OCI-LY7 (cell line): ENCODE measurements at places on chromosomes 2 and 18.

DNA sequence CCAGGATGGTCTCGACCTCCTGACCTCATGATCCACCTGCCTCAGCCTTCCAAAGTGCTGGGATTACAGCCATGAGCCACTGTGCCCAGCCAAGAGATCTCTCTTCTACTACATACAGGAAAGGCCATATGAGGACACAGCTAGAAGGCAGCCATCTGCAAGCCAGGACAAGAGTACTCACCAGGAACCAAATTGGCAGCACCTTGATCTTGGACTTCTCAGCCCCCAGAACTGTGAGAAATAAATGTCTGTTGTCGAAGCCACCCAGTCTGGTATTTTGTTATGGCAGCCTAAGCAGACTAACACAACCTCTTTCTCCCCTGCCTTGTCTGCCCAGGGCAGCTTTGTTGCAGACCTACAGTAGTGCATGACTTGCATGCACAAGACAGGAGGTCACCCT is 211.3 kb upstream of the HAAO start:
- DNase-seq = no peak

DNA sequence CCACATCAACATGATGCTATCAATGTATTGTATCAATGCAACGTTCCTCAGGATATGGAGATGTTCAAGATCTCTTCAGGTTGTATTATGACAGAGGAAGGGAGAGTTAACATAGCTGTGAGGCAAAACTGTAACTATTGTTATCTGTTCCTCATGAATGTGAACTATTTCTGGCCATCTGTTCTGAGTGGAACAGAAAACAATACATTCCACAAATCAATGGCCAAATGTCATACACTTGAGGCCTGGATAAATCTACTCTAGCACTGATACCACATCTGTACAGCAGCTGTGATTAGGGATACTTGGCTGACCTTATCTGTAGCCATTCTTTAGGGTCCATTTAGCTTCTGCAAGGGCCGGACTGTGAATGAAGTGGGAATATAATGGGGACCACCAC is 447.9 kb downstream of the IRS1 start:
- no peak for DNase-seq

- no peak for DNase-seq
These were observed 114.1 kb downstream of the ZBTB7C start for GRCh38 chr18:48294899-48295585.

GRCh38 chr2:150700666-150701580 is 213.5 kb upstream of the RND3 start:
- no peak for DNase-seq

GRCh38 chr2:173898178-173898668 is 67.0 kb downstream of the SP3 start:
- peak; percentile 76 for DNase-seq

GRCh38 chr18:41532344-41533086 is 422.5 kb upstream of the PIK3C3 start:
- no peak for DNase-seq

DNA sequence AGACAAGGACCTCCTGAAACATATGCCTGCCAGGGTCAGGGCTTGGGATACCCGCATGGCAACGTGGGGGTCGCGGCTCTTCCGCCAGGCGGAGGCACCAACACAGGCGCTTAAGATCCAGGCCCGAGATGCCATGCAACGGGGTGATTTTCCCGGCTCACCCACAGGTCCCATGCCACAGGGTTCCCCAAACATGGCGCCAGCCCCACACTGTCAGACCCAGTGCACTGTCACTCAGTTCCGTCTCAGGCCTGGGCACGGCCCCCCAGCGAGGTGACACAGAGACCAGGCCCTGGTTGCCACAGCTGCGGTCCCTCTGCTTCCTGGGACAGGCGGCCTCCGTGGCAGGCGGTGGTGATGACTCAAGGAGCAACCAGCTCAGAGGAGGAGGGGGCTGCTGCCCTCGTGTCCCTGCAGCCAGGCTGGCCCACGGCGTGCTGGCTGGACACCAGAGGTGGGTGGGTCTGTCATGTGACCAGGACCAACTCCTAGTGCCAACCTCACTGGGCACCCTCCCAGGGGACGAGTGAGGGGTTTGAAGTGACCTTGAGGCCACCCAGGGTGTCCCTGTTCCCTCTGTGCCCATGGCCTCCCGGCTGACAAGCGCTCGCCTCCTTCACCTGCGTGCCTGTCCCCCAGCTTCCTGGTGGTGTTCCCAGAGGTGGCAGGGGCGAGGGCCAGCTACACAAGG is 4.9 kb downstream of the PDCD1 start:
- DNase-seq = no peak

GRCh38 chr2:85324639-85325465 is 2.9 kb downstream of the TGOLN2 start:
- DNase-seq = no peak

- no peak for DNase-seq
These were observed 3.0 kb downstream of the ACTR1B start for GRCh38 chr2:97660775-97661389.

GRCh38 chr2:150853263-150853662 is 365.8 kb upstream of the RND3 start:
- DNase-seq = no peak

DNA sequence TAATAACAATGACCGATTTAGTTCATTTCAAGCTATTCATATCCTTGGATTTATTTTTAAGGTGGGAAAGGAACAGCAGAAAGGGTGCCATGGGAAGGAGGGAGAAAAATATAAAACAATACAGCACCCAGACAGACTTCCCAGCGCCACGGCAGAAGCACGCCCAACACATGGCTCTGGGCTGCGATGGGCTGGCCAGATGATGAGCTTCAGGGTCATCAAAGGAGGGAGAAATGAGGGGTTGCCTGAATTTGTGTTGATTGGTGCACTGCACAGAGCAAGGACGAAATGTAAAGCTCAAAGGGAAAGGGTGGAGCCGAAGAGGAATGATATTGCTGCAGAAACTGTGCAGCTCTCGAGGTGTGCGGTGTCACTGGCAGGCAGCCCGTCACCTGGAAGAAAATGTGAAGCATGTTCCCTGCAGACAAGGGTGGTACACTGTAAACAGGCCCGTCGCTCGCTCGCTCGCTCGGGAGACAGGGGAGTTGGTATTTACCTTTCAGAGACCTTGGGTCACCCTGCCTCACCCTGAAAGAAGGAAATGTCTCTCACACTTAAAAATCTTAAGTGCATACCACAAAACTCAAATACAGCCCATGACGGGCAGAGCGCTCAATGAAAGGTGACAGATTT is 195.5 kb upstream of the CTAGE1 start:
- DNase-seq = no peak

- DNase-seq = no peak
These were observed 113.2 kb upstream of the SATB2 start for GRCh38 chr2:199570934-199571333.

- peak; percentile 52 for DNase-seq
These were observed 1.7 kb downstream of the NCK2 start for GRCh38 chr2:105746177-105747080.

- no peak for DNase-seq
These were observed 33.0 kb upstream of the IER3IP1 start for GRCh38 chr18:47209171-47209570.

GRCh38 chr18:63905361-63905760 is 2.4 kb upstream of the SERPINB10 start:
- no peak for DNase-seq

DNA sequence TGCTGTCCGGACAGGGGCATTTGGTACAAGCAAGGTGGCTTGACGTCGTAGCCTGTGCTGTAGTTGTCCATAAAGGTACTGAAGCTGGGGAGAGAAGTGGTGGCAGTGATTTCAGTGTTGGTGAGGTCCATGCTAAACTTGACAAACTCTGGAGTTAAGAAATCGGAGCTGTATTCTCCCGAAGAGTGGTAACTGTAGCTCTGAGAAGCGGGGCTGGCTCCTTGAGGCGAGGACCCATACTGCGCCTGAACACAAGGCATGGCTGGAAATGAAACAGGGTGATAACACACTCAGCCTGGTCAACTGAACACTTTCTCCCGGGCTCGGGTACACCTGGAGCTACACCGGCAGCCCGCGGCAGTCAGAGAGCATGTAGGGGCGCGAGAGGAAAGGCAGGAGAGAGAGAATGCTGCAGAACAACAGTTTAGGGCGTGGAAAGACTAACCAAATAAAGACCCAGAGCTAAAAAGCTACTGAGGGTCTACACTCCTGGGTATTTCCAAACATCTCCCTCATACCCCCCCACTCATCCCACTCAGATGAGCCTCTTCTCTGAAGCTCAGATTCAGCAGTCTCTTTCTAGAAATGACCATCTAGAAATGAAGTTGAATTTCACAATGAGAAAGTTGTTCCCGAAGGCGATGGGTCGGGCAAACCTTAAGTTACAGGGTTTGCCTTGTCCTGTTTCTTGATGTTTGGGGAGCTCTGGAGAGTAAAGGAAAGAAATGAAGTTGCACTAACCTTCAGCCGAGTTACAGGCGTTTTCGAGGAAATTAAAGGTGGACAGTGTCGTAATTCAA is 2.4 kb downstream of the NR4A2 start:
- DNase-seq = no peak

- DNase-seq = no peak
These were observed 73.5 kb downstream of the ZCCHC2 start for GRCh38 chr18:62596145-62597005.

- DNase-seq = no peak
These were observed 26.6 kb downstream of the ZFP36L2 start for GRCh38 chr2:43199492-43200488.

DNA sequence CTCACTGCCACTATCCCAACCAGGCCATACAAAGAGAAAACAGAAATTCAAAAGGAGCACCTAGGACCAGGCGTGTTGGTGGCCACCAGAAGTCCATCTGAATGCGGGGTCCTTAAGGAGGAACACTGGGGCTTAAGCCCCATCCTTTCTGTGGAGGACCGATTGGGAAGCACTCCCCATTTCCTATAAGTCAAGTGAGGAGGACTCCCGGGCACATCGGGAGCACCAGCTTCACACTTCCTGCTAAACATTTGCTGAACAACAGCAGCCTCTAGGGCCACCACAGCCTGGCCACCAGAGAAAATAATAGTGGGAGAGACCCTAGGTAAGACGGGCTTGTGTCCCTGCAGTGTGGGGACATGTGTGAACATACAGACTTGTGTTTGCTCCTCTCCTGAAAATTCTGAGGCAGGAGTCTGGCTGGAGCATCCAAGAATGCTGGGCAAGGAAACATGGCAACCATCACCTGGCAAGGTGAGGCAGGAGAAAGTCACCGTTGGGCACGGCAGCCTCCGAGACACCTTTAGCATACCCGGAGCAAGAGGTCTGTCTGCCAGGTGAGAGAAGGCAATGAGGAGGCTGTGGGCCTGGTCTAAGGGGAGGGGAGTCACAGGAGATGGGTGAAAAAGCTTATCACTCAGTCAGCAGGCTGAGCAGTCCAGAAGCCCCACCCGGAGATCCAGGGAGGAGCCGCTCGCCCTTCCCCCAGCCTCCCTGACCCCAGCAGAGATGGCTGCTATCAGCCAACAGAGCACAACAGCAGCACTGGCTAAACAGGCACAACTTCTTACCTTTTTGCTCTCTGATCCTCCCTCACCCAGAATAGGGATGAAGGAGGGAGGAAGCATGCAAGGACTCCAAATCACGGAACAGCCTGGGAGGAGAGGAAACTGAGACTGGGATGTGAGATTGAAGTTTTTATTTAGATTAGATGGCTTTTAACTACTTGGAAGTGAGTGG is 282.3 kb downstream of the EIPR1 start:
- no peak for DNase-seq

GRCh38 chr18:10289251-10289650 is 165.2 kb upstream of the APCDD1 start:
- no peak for DNase-seq

DNA sequence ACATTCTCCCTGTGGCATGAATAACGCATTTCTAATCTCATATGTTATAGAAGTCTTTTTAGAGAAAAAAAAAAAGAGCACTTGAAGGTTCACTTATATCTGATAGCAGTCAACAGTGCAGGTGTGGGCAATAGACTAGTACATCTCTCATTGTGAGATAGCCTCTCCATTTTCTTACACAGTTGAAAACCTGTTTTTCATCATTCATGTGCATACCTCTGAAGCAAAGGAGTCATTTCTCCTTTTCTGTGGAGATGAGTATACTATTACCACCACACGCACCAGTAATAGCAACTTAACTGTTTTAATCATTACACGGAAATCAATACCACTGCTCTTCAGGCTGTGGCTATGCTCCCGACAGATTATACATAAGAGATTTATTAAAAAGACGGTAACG is 1653.3 kb upstream of the TMEFF2 start:
- DNase-seq = no peak

- DNase-seq = no peak
These were observed 112.6 kb downstream of the KLHL29 start for GRCh38 chr2:23497536-23497935.

DNA sequence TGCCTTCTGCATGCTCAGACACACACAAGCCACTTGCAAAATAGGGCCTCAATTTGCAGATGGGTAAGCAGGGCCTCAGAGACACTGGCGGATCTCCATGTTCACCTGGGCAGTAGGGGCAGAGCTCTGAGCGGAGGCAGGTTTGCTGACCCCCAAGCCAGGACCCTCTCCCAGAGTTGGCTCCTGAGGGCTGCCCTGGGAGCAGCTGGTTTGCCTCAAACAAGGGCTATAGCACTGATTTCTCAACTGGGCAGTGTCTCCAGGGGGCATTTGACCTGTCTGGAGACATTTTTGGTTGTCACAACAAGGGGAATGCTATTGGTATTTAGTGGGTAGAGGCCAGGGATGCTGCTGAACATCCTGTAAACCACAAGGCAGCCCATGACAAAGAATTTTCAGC is 11.6 kb downstream of the GLI2 start:
- DNase-seq = no peak

DNA sequence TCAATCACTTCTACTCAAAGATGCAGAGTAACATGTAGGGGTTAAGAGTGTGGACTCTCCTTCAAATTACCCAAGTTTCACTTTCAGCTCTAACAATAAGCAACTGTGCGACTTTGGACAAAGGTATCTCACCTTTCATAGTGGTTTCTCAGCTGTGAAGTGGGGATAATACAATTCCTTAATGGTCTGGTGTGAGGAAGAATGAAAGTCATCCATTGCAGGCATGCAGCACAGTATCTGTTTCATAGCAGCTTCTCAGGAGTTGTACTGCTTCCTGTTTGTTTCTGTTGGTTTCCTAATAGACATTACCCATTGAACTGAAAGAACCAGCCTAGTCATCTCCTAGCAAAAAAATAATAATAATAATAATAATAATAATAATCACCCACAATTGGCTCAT is 74.4 kb downstream of the DDX18 start:
- no peak for DNase-seq

- no peak for DNase-seq
These were observed 51.1 kb downstream of the R3HDM1 start for GRCh38 chr2:135582383-135582782.
